Progenitor cell of endocrine pancreas (in vitro differentiated cells): ENCODE measurements at places on chromosomes 2 and 18. TPM values are rescaled to one million over a fixed set of nuclear protein-coding genes. Genes with fewer than 3 reads are reported as not detected.

DNA sequence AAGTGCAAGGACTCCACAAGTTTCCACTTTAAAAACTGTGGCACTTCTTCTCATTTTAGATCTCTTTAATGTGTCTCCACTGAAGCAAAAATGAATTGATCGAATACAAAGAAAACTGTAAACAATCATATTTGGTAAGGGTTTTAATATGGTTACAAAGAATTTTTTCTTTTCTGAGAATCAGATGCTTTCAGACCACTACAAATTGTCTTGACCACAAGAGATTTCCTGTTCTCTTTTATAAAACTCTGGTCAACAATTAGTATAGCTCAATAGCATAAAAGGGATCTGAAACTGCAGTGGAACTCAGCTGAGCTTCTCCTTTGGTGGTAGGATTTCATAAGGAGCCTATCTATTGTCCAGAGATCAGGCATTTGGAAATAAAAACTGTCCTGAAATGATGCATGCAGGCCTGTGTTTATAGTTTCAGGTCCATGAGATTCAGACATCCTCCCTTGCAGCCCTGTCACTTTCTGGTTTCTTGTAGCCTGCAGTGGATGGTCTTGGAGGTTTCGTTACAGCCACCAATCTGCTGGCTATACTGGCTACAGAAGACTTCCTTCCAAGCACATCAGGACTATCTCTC is 120.0 kb downstream of the DOCK10 start:
- DNase-seq, result no peak

- no peak for DNase-seq
Measured at GRCh38 chr2:162826921-162827320, 11.6 kb downstream of the KCNH7 start.

DNA sequence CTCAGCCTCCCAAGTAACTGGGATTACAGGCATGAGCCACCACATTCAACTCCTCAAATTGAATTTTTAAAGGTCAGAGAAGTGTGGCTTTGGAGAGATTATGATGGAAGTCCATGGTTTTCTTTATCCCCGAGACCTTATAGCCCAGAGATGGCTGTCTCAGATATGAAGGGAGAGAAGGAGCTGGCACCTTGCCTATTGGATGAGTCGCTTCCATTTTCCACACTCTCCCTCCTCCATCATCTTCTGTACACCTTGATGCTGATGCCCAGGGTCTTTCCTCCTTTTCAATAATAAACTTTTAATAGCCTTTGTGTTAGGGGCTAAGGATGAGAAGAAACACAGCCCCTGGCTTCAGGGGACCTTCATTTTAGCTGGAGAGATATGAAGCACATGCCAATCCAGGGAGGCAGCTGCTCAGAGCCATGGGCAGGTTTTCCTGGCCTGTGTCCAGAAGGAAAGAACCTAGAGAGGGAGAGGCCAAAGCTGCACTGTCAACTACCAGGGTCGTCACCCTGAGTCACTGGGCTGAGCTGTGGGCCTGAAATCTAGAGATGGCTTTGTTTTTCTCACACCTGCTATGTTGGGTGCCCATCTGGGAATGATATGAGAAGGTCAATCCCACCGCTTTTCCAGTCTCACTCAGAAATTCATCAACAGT is 146.0 kb upstream of the SERTAD2 start:
- no peak for DNase-seq

- DNase-seq, result no peak
Measured at GRCh38 chr18:76499637-76500340, 4.7 kb upstream of the ZNF516 start.

DNA sequence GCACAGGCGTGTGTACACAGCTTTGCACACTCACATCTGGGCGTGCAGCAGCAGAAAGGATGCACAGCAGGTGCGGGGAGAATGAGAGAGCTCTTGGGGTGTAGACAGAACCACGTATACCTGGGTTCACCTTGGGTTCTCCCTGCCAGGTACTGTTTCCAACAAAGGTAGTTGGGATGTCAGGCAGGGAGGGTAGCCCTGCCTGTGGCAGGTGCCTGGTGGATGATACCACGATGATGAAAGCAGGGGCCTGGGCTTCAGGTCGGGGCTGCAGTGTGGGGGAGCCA is 6.5 kb upstream of the ARID5A start:
- DNase-seq, result no peak

DNA sequence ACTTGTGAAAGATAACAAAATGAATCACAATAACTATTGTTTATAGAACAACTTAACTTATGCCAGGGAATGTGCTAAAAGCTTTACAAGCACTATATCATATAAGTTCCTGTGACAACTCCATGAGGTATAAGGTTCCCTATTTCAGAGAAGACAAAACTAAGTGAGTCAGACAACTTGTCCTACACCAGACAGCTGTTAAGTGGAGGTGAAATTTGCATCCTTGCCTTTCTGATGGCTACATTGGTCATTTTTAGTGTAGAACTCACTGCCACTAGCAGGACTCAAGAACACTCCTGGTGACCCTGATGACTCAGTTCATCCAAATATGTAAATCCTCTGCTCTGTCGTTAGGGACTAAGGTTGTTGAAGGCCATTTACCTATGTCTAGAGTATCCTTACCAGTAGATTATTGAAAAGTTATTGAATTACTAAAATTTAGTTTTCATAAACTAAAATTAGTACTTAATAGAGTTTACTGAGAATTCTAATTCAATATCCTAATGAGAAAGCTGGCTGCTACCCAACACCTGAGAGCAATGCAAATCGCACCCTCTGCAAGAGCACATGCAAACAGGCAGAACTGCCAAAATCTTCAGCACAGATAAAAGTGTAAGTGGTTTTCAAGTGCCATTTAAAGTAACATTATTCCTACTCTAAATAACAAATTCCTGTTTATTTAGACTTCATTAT is 636.2 kb downstream of the NRXN1 start:
- no peak for DNase-seq

DNA sequence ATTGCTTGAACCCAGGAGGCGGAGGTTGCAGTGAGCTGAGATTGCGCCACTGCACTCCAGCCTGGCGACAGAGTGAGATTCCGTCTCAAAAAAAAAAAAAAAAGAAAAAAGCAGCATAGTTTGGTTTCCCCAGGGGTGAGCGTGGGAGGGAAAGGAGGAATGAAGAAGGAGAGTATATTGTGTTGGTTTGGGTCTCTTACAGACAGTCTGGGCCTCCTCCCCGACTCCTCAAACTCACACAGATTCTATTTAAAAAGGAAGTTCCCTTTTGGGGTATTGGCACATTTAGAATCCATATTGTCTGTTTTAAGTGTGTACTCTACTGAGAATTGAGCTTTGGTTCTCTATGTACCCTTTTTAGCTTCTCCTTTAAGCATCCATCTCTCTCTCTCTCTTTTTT is 27.4 kb upstream of the SLC20A1 start:
- no peak for DNase-seq

DNA sequence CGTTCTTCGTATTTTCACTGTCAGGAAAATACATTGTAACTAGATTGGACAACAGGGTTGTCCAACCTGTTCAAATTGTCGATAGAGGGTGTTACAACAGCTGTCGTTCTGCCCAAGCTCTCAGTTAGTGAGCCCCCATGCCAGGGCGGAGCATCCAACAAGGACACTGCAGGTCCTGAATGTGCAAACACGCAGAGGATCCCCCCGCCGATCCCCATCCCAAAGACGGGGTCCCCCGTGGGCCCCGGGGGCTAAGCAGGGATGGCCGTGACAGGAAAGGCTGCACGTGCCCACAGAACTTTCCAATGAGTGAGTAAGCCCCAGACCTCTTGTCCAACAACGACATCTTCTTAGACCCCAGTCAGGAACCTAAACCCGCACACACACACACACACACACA is 140.8 kb downstream of the PXDN start:
- no peak for DNase-seq

GRCh38 chr18:79568543-79569205 is 110.9 kb upstream of the CTDP1 start:
- no peak for DNase-seq

GRCh38 chr2:71710367-71711132 is 257.2 kb downstream of the DYSF start:
- no peak for DNase-seq

GRCh38 chr2:175676813-175677212 is 325.3 kb downstream of the LNPK start:
- DNase-seq, result no peak

DCDC2C gene
- total RNA-seq, result not detected in 2 replicates

OR6B2 gene
- not detected in 2 replicates for total RNA-seq
